ENCODE measurements at places on chromosomes 16 and 17.

DNA sequence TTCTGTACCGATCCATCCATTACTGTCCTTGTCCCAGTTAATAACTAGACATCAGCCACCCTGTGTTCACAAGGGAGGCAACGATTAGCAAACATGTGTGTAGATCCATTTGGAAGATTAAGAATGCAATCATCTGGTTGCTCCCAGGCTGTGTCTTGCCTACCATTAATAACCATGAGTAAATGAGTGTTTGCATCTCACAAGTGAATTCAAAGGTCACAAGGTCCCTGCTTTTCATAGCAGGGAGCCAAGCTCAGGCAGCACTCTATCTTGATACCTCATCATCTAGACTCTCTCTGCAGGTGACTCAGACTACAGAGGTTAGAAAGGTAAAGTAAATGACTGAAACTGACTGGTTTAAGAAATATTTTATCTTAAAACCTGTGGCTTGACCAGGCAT is 25.3 kb downstream of the VWA3A start:
- no peak for DNase-seq

DNA sequence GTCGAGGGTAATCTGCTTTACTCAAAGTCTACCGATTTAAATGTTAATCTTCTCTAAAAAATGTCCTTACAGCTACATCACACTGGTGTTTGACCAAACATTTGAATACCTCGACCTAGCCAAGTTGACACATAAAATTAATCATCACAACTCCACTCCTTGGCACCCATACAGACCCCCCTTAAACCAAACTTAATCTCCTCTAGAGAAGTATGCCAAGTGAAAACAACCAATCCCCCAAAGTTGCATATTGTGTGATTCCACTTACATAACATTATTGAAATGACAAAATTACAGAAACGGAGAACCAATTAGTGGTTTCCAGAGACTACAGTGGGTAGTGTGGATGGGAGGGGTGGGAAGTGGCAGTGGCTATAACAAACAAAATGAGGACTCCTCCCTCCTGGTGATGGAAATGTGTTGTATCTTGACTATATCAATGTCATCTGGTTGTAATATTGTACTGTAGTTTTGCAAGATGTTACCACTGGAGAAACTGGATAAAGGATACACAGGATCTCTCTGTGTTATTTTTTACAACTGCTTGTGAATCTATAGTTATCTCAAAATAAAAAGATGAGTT is 39.4 kb downstream of the CAPNS2 start:
- no peak for DNase-seq

DNA sequence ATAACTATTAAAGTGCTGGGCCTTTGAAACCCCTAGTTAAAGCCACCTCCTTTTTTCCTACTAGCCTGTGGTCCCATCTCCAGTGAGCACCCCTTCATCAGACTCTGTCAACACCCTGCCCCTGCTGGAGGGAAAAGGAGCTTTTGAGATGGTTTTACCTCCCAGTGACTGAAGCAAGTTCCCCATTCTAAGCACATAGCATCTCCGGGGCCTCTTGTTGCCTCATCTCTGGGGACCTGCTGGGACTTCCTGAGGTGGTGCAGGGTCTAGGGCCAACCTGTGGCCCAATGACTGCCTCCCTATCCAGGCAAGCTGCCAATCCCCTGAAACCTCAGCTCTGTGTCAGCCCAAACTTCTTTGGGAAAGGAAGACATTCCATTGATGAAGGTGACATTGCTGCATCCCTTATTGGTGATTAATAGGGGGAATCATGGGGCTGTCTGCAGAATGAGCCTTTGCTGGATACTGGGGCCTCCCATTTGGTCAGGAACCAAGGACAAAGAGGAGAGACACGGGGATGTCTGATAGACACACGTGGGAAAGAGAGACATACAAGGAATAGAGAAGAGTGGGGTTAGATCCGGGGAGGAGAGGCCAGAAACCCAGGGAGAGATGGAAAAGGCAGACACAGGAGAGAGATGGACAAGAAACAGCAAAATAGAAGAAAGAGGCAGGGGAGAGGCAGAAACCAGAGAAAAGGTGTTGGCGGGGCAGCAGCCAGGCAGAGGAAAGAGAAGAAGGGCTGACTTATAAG is 2.4 kb downstream of the C1QL1 start:
- no peak for DNase-seq

GRCh38 chr16:78022347-78023060 is at the start of gene CLEC3A:
CLEC3A (plus strand) TSS chr16:78022548; CDS start chr16:78022627, 79 bp downstream.
- DNase-seq: no peak

- no peak for DNase-seq
Observed at GRCh38 chr17:17416007-17416399, 60.8 kb upstream of the MED9 start.

Measured in HFF-Myc (cell line).